NCI-H2081 (cell line): ENCODE measurements at places on chromosomes 16 and 17.
A peak's percentile ranks its signal among the peaks of the same experiment; 100 is the strongest.

- DNase-seq: no peak
Observed at GRCh38 chr16:69798466-69798865, 36.3 kb downstream of the WWP2 start.

- no peak for DNase-seq
Observed at GRCh38 chr17:62781356-62781755, 26.8 kb downstream of the MARCHF10 start.

DNA sequence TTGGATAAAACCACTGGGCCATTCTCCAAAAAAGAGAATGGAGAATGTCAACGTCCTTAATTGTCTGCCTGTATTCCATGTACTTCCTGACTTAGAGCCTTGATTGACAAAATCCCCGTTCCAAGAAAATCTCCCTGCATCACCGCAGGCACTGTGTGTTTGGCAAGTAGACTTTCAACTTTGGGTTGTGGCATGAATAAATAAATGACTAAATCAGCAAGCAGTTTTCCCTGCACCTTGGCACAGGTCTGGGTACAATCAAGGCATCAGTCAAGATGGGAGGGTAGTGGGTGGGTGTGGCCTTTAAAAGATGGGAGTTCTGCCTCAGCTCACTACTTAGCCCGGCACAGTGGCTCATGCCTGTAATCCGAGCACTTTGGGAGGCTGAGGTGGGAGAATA is 248.5 kb upstream of the RPL38 start:
- no peak for DNase-seq

- no peak for DNase-seq
Observed at GRCh38 chr16:67844497-67844896, 2.2 kb upstream of the NUTF2 start.

GRCh38 chr16:82807311-82807710 is 180.5 kb downstream of the CDH13 start:
- no peak for DNase-seq

GRCh38 chr17:77471984-77472461 is 331.3 kb downstream of the SEC14L1 start:
- DNase-seq: peak; percentile 58

- peak; percentile 86 for DNase-seq
Observed at GRCh38 chr16:2467528-2468232, 3.4 kb upstream of the NTN3 start.

DNA sequence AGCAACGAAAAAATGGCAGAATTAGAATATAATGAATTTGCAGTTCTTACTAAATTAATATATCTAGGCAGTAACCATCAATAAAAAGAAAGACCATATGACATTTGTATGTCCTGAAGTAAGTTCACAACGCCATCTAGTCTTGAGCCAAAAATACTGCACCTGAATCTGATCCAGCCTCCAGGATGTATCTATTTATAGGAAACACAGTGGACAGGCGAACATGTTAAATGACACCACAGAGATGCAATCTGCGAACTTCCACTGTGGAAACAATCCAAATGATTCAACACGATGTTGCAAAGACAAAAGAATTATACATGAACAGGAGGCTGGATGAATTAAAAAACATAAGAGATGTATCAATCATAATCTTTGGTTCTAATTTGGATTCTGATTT is 197.6 kb downstream of the CDH13 start:
- DNase-seq: peak; percentile 3

DNA sequence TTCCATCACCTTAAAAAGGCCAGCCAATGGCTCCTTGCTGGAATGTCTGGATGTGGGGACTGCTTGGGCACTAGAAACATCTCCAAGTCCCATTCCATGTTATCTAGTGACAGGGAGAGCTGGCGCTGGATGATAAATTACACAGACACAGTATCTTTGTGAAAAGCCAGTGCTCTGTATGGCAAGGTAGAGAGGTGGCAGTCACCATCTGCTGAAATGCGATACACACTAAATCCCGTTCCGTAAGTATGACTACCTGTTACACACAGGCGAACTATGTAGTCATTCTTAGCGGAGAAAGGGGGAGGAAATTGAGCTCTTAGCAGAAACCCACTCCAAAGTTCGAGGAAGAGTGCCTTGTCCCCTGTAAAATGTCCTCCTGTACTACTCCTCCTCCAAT is 81.0 kb upstream of the MYOCD start:
- no peak for DNase-seq

GRCh38 chr16:27426423-27427408 is 24.7 kb downstream of the IL21R start:
- no peak for DNase-seq

- DNase-seq: no peak
Observed at GRCh38 chr16:17223576-17223975, 247.2 kb downstream of the XYLT1 start.

DNA sequence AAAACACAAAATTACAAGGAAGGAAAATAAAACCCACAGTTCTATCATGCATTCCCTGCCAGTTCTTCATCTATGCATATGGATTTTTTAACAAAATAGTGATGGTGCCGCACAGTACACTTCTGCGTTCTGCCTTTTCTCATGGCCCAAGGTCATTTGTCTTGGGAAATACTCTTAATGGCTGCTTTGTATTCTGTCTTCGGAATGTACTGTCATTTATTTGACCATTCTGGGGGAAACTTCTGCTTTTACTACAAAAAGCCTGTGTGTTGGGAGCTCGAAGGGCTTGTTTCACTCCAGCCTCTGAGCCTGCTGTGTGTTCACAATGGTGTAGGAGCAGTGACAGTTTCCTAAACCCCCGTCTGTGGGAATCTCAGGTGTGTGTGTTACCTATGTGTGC is 82.8 kb upstream of the SEC14L1 start:
- DNase-seq: no peak

DNA sequence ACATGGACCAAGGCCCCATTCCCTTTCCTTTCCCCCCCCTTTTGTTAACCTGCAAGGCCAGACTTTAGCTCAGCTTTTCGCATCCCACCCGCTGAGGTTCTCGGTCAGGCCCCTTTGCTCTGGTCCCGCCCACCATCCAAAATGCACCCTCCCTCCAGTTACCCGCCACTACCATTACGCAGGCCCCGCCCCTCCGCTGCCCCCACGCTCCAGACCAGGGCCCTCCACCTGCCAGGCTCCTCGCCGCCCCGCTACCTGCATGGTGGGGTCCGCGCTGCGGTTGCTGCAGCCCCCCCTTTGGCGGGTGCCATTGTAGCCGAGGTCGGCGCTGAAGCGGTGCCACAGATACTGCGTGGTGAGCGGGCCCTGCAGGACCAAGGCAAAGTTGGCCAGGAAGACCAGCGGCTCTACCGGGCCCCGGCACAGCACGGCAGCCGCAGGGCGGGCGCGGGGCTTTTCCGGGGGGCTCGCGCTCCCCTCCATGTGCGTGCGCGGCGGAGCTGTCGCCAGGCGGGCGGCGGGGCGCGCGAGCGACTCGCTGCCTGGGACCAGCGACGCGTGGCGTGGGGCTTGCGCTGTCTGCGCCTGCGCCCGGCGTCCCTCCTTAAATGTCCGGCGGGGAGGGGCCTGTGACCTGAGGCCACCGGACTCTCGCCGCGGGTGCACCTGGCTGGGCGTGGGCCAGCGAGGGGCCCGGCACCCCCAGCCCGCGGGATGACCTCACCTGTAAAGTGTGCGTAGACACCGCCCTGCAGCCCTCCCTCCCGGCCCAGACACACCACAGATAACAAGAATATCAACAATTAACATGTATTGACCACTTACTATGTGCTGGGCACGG is at the start of gene SLC46A1:
SLC46A1 (minus strand) TSS at position 581 of the 841 bp plus-strand sequence; CDS start at position 483, 98 bp downstream.
- peak; percentile 41 for DNase-seq

- no peak for DNase-seq
Observed at GRCh38 chr17:67069603-67070136, 25.3 kb downstream of the CACNG1 start.

GRCh38 chr17:6610011-6610410 is 30.5 kb downstream of the KIAA0753 start:
- no peak for DNase-seq

DNA sequence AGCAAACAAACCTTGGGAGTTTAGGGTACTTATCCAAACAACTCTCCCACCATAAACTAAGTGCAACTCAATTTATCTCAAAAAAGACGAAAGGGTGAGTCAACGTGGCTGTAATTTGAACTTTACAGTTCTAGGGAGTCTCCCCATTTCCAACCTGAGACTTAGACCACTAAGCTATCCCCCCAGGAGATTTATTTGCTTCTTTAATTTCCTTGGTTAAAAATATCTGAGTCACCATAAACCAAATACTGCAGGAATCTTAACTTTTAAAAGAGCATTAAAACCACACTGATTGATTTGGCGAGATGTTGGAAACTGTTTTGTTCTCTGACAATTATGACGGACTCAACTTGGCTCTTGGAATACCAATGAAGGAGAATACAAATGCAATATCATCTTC is 299.3 kb upstream of the SOX9 start:
- DNase-seq: no peak

- no peak for DNase-seq
Observed at GRCh38 chr16:10740000-10740844, 3.4 kb upstream of the NUBP1 start.

DNA sequence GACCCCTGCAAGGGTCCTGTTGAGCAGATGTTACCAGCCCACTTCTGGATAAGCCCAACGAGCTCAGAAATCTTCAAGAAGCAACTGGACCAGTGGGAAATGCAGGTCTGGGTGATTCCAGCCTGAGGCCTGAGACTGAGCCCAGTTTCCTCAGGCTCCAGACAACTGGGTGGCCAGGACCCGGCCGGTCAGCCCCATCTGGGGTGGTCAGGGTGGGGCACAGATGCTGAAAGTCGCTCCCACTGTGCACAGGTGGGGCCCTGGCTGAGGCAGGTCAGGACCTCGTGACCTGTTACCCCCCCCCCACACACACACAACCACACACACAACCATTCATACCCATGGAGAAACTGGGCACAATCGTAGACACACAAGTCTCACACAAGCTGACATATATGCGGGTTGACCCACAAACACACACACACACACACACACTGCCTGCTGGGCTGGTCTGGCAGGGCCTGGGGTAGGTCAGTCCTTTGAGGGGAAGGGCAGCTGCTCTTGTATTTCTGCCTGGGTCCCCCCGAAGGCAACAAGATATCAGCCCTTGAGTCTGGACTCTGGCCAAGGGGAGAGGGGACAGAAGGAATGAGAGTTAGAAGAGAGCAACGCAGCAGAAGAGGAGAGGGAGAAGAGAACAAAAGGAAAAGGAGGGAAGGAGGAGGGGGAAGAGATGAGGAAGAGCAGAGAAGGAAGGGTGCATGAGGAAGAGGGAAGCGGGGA is 99.0 kb upstream of the CDH5 start:
- DNase-seq: no peak

DNA sequence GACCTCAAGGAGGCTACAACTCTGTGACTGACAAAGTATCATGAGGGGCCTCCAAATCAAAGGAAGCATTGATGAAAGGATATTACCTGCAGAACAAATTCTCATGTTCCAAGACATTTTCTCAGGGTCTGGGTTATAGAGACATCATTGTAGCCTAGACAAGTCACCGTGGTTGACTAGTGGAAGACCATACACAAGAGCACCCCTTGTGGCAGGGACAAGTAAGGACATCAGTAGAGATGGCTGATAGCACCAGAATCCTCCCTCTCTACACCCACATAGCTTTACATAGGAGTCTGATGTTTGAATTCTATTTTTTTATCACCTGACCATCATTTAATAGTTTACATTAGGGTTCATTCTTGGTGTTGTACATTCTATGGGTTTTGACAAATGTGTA is 32.5 kb upstream of the CDH8 start:
- no peak for DNase-seq

DNA sequence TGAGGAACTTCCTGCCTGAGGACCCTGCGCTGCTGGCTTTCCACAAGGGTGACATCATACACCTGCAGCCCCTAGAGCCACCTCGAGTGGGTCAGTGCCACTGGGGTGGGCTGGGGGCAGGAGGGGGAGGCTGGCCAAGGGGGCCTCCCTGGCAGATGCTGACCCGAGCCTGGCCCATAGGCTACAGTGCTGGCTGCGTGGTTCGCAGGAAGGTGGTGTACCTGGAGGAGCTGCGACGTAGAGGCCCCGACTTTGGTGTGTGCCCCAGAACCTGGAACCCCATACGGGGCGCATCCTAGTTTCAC is 26.7 kb upstream of the ALKBH5 start:
- no peak for DNase-seq

DNA sequence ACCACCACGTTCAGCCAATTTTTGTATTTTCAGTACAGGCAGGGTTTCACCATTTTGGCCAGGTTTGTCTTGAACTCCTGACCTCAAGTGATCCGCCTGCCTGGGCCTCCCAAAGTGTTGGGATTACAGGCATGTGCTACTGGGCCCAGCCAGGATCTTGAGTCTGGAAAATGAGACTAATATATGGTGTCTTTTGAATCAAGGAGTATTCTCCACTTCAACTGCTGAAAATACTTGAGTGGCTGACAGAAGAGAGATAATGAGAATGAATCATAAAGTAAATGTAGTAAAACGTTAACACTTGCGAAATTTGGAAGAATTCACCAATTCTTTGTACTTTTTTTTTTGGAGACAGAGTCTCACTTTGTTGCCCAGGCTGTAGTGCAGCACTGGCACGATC is 16.6 kb downstream of the SMYD4 start:
- DNase-seq: no peak

GRCh38 chr16:1990351-1991134 is 773 bp downstream of the SYNGR3 start:
- no peak for DNase-seq

DNA sequence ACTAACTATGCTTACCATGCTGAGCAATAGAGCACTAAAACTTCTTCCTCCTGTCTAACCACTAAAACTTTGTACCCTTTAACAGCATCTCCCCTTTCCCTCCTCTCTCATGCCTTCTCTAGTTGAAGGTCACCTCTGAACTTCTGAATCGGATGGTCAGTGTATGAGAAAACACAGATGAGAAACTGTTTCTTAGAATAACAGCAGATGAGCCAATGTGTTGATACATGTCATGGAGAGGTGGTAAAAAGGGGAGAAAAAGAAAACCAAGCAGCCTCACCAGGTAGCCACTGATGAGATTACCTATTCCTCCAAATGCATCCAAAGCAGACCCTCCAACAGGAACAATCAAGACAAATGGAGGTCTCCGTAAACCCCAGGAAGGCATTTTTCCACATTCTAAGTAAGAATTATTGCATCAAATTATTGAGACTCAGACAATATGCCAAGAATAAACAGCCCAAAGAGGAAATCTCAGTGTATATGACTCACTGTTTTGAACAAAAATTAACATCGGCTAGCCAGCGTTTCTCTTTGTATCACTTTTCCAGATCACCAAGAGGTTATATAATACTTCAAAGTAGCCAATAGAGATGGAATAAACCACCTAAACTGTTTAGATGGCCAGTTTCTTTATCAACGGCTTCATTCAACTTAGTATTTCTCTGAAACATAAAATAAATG is 793.3 kb upstream of the SOX9 start:
- no peak for DNase-seq

DNA sequence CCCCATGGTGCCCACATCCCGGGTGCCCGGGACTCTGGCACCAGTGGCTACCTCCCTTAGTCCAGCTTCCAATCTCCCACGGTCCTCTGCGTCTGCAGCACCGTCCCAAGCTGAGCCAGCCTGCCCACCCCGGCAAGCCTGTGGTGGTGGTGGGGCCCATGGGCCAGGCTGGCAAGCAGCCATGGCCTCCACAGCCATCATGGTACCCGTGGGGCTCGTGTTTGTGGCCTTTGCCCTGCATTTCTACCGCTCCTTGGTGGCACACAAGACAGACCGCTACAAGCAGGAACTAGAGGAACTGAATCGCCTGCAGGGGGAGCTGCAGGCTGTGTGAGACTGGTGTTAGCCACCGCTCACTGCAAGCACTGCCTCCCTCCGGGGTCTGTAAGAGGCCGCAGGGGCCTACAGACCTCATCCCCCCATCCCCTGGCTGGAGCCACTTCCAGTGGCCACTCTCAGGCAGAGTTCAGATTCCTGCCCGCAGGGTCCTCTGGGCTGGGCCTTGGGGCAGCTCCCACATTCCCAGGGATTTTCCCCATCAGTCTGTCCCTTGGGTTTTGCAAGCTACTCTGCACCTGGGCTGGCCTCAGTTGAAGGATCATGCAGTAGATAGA is 3.9 kb upstream of the SETD1A start:
- peak; percentile 54 for DNase-seq
